ELR (cell line): ENCODE measurements at places on chromosomes 7 and 10.

- no peak for DNase-seq
Measured at GRCh38 chr7:37069336-37069735, 345.0 kb upstream of the AOAH start.

- DNase-seq, result no peak
Measured at GRCh38 chr10:10605551-10606081, 412.1 kb upstream of the CELF2 start.

DNA sequence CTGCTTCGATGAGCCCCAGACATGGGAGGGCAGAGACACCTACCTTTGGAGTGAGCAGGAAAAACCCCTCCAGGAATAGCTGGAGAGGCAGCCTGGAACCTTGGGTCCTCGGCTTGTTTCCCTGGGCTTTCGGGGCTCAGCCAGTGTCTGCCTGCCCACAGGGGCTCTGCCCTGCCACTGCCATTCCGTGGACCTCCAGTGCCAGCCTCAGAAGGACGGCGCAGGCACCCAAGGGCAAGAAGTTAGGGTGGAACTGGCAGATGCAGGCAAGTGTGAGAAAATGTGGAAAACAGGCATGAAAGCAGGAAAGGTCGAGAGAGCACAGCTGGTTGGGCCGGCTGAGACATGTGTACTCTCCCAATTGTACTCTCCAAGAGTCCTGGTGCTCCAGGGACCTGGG, 281.5 kb downstream of the GRID1 start:
- no peak for DNase-seq

- no peak for DNase-seq
Measured at GRCh38 chr7:120994512-120995410, 6.2 kb downstream of the CPED1 start.

DNA sequence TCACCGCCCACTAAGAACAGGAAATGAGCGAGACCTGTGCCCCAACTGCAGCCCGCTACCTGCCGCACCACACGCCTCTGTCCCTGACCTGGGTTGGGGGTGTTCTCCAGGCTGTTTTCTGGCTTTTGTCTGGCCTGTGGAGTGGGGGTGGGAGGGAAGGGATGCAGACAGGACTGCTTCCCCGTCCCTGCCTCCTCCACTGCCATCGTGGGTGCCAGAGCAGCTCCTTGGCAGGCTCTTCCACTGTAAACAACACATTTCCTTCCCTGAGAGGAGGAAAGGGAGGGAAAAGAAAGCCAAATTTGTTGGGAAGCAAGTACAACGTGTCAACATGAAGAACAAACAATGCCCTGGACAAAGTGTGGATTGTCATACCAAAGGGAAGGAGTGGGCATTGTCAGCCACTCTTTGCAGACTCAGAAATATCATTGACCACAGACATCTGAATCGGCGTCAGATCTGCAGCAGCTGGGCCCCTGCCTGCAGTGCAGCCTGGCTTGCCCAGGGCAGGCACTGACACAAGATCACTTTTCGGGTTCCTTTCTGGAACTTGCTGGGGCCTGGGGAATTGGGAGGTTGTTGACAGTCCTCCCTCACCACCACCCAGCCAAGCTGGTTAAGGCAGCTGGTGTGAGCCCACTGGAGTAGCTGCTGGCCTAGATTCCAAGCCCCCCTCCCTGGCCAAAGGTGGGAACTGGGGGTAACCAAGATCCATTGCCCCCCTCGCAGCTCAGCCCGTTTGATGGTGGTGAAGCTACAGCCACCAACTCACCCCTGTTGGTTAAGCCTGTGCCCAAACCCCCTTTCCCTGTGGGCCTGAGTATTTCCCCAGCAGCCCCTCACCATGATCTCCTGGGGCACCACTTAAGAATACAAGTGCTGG, 22.6 kb upstream of the TRIM8 start:
- no peak for DNase-seq

DNA sequence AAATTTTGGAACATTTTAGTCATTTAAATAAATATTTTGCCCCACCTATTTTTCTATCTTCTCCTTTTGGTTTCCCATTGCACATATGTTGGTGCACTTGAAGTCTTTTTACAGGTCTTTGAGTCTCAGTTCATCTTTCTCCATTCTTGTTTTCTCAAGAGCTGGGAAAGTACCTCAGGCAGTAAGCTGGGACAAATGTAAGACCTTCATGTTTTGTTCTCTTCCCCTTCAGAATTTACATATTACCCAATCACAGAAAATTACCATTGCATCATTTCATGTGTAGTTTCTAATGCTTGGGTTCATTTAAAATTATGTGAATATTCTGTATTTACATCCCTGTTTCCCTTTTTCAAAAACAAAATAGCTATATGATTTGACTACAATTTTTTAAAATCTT, 1150.0 kb upstream of the POT1 start:
- DNase-seq, result no peak

- DNase-seq, result peak; percentile 62
Measured at GRCh38 chr10:90179696-90180407, 478.5 kb downstream of the KIF20B start.

GRCh38 chr7:69966766-69967591, 368.7 kb downstream of the AUTS2 start:
- DNase-seq, result no peak

DNA sequence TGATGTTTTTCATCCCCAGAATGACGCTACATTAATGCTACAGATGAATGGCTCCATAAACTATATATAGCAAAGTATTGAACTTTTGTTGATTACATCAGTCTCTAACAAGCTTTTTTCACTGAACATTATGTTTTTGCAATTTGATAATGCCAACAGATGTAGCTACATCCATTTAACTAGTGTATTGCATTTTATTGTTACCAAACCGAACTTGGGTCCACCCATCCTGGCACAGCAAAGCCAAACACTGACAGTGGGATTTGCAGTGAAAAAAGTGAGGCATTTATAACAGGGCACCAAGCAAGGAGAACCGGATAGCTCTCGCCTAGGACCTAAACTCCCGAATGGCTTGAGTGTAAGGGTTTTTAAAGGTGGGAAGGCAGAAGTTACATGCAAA, 182.8 kb upstream of the TNS3 start:
- no peak for DNase-seq

- no peak for DNase-seq
Measured at GRCh38 chr10:104144931-104145330, 23.0 kb downstream of the SFR1 start.

GRCh38 chr7:37993060-37993501, 72.6 kb downstream of the EPDR1 start:
- DNase-seq, result no peak

DNA sequence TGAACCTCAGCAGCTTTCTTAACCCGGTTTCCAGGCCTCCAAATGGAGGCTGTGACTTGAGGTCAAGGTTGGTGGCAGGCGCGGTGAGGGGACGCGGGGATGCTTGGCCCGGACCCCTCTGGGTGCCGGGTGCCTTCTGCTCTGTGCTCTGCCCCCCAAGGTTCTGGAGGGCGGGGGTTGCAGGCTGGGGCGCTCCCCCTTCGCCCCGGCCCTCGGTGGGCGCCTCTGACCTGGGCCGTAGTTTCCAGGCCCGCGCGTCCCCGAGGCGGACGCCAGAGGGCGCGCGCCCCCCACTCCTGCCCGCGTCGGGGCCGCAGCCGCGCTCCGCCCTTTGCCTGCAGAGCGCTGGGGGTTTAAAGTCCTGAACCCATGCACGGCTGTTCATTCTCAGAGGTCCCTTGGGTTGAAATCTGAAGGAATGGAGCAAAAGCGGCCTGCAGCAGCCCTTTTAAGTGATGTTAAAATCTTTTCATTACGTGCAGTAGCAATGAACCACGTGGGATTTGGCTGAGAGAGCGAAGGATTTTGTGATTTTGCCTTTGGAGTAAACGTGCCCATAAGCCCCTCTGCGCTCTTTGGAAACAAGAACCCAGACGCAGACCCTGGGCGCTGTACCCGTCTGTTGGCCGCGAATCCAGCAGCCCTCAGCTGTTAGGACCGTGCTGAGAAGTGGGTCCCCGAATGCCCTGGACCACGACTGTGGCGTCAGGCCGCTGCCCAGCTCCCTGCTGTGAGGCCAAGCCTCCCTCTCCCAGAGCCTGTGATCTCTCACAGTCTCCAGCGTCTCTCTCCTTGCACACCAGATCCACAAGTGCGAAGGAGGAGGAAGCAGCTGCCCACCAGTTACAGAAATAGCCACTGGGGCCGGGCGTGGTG, 135.0 kb downstream of the ACTR3B start:
- no peak for DNase-seq

- DNase-seq, result no peak
Measured at GRCh38 chr10:7952266-7952665, 102.2 kb upstream of the GATA3 start.

DNA sequence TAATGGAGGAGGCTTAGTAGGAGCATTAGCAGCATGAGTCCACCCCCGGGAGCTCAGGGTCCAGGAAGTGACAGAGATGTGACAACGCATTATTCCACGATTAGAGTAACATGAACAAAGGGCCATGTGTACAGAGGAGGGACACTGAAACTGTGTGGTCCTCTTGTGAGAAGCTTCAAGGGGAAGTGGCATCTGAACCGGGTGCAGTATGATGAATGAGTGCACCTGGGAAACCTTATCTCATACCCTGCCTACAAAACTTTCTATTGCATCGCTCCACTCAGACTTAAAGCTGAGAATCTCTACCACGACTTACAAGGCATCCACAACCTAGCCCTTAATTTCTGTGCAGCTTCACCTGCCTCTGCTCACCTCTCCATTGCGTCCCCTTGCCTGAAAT, 115.3 kb upstream of the AMPH start:
- no peak for DNase-seq

GRCh38 chr10:102419269-102420180, 940 bp upstream of the PSD start:
- peak; percentile 42 for DNase-seq

GRCh38 chr7:93973134-93973533, 31.0 kb downstream of the BET1 start:
- DNase-seq, result peak; percentile 79

DNA sequence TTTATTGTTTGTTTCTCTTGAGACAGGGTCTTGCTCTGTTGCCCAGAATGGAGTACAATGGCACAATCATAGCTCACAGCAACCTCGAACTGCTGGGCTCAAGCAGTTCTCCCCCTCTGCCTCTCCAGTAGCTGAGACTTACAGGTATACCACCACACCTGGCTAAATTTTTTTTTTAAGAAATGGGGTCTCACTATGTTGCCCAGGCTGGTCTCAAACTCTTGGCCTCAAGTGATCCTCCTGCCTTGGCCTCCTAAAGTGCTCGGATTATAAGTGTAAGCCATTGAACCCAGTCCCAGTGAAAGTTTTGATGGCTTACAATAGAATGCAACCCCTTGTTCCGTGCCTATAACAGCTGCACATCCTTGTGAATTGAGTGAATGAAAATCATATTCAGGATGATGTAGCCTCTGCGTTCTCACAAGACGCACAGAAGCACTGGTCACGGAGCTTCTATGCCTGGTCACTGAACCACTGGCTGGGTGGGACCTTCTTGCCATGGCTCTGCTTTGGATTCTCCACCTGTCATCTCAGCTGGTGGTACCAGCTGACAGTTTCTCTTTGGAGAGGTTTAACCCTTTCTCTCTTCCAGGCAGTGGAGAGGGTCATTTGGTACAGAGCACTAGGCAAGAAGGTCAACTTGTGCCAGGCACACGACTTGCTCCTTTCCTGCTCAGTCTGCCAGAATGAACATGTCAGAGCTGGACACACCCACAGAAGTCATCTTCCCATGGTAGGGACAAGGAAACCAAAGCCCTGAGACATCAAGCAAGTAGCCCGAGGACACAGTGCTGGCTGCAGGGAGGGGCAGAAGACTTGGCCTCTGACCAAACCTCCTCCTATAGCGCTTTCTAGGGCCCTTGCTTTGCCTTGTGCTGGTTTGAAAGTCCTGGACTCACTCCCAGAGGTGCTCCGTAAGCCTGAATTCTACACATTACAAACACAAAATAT, 89.6 kb downstream of the ATXN7L1 start:
- peak; percentile 45 for DNase-seq

GRCh38 chr10:80461208-80462183, 7.4 kb downstream of the TSPAN14 start:
- DNase-seq, result peak; percentile 11

DNA sequence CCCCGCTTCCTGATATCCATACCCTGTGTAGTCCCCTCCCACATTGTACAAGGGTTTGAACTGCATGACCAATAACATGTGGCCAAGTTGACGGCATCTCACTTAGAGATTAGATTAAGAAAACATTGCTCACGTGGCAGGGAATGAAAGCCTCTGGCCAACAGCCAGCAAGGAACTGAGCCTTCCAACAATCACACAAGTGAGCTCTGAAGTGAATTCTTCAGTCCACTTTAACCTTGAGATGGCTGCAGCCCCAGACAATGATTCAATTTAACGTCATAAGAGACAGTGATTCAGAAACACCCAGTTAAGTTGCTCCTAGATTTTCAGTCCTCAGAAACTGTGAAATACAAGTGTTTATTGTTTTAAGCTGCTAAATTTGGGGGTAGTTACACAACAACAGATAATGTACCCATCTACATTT, 165.9 kb upstream of the PLXNA4 start:
- peak; percentile 70 for DNase-seq

GRCh38 chr7:140616328-140616727, 24.3 kb downstream of the DENND2A start:
- no peak for DNase-seq

DNA sequence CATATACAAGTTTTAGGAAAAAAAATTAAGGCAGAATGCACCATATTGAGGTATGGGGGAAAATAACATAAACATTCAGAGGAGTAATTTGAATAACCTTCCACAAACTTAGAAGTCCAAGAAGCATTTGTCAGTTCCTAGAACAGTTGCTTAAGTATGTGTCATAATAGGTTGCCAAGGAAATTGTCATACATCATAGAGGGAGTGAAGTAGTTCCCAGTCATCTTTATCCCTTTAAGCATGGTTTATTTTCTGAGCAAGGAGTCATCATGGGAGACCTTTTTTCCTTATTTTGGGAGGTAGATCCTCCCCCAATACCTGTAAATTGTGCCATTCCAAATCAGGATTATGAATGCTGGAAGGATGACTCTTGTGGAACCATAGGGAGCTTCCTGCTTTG, at the start of gene SSMEM1:
SSMEM1 (plus strand) TSS at position 219 of the 400 bp plus-strand sequence; CDS start at position 270, 51 bp downstream.
- peak; percentile 85 for DNase-seq

- no peak for DNase-seq
Measured at GRCh38 chr7:108284349-108285002, 154.3 kb upstream of the LAMB4 start.

DNA sequence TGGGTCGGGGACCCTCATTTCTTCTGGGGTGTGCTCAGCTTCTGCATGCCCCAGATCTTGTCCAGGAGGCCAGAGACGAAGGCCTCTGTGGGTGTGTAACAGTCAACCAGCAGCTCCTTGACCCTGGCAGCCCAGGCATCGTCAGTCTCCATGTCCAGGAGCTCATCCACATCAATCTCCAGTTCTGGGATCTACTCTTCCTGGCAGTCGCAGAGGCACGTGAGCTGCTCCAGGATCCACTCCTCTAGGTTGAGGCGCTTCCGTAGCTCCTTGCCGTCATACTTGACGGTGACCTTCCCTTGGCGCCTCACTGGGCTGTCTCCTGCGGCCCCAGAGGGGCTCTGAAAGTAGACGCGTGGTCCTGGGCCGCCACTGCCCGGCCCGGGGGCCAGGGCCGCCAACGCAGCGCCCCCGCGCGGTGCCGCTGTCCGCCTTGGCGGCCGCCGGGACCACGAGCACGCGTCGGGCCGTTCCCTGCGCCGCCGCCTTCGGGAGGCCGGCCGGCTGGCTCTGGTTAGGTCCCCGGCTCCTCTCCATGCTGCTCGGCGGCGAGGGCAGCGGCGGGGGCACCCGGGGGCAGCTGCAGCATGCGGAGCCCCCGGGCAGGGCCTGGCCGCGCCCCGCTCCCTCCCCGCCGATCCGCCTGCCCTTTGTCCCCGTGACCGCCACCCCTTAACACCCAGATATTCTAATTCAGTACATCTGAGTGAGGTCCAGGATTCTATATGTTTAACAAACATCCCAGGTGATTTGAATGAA, 170.5 kb downstream of the SEPTIN7 start:
- no peak for DNase-seq

- DNase-seq, result no peak
Measured at GRCh38 chr10:128086003-128086863, 40.0 kb downstream of the MKI67 start.
